ENCODE measurements at places on chromosomes 1 and 21.

GRCh38 chr1:236009857-236010256, 55.0 kb downstream of the NID1 start:
- DNase-seq, result no peak

DNA sequence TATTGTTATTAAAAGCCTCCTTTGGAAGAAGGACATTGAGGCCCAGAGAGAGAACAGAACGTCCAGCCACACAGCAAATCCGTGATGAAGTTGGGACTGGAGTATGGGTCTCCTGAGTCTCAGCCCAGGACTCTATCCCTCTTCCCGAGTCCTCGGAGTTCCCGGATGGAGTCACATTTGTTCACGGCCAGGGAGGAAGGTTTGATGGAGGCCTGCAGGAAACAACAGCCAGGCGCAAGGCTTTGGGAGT, 357 bp upstream of the TXLNA start:
- no peak for DNase-seq

- DNase-seq, result no peak
Measured at GRCh38 chr1:209417761-209418160, 165.8 kb upstream of the CAMK1G start.

DNA sequence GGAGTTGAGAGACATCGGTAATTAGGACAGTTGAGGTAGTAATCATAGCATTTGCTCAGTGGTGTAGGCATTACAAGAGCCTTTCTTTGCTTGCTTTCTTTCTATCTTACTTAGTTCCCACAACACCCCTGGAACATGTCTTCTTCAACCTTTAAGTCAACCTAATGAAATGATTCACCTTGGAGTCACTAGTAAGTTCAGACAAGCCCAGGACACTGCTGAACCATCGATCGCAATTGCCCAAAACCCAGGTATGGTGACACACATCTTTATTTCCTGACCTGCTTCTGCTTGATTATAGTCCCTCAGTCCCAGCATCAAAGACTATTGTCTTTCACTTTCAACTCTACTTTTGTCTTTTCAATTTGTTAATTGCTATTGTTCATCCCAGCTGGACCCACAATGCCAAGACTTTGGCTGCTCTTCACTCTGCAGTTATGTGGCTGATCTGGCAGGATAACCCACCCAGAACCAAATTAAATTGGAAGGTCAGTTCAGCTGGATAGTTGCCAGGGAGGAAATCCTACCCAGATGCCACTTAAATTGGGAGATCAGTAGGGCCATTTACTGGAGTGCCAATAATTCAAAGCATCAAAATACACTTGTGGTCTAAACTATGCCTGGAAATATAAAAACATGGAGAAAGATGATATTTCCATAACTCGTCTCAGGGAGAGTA, 272.9 kb downstream of the RWDD3 start:
- no peak for DNase-seq

DNA sequence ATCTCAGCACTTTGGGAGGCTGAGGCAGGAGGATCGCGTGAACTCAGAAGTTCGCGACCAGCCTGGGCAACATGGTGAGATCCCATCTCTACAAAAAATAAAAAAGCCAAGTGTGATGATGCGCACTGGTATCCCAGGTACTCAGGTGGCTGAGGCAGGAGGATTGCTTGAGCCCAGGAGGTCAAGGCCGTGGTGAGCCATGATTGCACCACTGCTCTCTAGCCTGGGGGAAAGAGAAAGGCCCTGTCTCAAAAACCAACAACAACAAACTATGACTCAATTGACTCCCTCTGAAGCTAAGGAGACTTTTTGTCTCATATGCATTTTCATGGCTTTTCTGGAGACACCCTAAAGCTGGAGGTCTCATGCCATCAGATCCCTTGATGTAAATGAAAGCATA, 118.8 kb downstream of the CCDC185 start:
- no peak for DNase-seq

GRCh38 chr1:38265293-38266196, 219.0 kb upstream of the POU3F1 start:
- DNase-seq, result no peak

- no peak for DNase-seq
Measured at GRCh38 chr1:18951818-18952391, 4.6 kb downstream of the IFFO2 start.

DNA sequence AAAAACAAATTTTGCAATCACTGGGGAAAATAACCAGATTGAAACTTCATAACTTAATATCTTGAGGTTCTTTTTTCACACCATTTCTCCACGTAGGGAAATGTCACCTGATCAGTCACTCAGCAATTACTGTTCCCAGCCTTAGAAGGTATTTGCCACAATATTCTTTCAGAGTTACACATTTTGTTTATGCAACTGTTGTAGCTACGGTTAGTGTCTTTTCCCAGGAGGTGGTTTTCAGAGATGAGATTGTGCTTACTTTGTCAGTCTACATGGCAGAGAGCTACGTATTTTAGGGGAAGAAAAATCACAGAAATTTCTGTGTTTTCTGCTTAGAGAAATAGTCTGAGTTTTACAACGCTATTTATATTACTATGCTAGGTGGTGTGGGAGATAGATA, 792.8 kb upstream of the B3GALT2 start:
- DNase-seq, result no peak

GRCh38 chr1:16144325-16145029, 11.4 kb downstream of the EPHA2 start:
- no peak for DNase-seq

GRCh38 chr1:183231545-183231944, 45.5 kb downstream of the LAMC2 start:
- DNase-seq, result no peak

DNA sequence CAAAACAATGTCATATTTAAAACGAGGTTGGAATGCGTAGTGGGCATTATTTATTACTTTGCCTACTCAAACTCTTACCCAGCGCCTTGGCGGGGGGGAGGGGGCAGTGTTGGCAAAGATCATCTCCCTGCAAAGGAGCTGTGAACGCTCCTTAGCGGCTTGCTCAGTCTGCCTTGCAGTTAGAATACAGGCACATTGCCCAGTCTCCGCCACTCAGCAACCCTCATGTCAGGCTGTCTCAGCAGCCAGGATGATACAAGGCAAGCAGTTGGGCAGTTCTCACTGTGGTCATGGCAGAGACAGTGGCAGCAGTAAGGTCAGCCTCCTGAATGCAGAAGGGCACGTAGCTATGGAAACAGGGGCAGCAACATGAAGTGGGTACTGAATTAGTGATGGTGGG, 170.4 kb upstream of the KCNK2 start:
- no peak for DNase-seq

DNA sequence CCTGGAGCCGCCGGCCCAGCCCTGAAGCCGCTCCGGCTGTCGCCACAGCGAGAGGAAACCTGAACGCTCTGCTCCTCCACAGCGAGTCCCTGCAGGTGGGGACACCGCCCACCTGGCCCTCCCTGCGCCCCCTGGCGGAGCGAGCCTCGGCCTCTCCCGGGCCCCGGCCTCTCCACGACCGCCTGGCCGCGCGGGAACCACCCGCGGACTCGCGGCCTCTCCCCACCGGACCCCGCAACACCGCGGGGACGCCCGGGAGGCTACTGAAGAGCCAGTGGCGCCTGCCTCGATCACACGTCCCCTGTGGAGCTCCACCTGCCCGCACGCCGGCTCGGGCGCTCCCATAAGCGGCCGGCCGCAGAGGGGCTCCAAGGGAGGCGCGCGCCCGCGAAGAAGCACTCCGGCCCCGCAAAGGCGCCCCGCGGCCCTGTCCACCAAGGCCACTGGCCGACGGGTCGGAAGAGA, 109.6 kb downstream of the KCNN3 start:
- no peak for DNase-seq

DNA sequence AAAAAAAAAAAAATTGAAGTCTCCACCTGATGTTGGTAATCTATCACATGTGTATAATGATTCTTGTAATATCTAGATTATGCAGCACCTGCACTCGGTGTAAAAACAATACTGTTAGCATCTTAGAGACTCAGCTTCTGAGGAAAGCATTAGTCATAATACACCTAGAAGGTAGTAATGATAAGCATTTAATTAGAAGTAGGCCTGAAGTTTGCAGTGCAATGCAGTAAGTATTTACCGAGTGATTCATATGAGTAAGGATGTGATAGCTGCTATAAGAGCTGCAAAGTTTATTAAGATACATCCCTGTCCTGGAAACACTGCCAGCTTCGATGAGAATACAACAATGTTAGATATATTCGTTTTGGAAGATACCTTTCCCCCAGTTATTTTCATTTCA, 196.4 kb downstream of the GREM2 start:
- DNase-seq, result no peak

DNA sequence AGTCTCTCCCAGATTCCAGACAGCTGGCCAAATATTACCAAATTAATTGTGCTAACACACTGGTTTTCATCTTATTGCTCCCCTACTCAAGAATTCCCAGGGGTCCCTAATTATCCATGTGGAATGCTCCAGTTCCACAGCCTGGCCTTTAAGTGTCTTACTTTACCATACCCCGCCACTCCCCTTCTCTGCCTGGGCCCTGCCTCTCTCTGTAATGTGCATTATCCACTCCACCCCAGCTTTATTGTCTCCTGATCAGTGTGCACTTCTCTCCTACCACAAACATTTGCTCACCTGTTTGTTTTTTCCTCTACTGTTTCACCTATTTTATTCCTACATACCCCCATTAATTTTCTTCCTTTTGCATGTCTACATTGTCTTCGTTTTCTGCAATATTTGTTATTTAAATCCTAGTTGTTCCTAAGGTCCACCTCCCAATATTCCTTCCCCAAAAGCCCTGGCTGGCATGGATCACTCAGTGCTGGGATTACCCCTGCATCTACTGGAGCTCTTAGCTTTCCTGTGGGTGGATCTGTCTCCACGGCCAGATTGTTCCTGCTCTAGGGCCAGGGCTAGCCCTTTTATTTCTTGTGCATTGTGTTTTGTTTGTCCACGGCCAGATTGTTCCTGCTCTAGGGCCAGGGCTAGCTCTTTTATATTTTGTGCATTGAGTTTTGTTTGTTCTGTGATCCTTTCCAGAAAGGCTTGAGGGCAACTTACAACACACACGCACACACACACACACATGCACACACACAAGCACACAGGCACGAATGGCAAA, 33.4 kb upstream of the ATP1B1 start:
- no peak for DNase-seq

- no peak for DNase-seq
Measured at GRCh38 chr1:203558064-203558760, 64.3 kb downstream of the OPTC start.

GRCh38 chr1:48610628-48611542, 138.9 kb upstream of the SPATA6 start:
- peak; percentile 54 for DNase-seq

GRCh38 chr21:44737706-44738354, 26.5 kb upstream of the TSPEAR start:
- no peak for DNase-seq

DNA sequence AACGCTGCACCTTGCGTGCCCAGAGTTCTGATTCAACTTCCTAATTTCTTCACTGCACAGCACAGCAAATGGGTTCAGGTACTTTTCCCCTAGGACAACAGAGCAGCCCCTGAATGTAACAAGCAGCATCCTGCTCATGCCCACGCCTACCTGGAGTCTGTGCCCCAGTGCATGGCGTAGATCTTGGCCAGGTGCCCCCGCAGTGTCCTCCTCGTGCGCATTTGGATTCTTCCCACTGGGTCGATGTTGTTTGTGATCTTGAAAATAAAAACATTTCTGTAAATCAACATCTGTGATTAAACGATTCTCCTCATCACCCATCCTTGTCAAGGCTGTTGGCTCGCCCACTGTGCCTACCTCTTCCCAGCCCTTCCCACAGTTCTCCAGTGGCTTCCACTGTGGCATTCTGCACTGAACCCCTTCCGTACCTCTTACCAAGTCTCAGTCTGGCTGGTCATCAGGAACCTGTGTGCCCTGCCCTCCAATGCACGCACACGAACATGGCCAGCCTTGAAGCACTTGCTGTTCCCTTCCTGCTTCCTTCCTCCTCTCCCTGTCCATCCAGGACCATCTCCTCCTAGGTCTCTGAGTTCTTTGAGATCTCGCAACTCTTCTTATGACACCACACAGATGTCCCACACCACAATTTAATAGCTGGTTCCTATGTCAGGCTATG, 37.5 kb upstream of the NADK start:
- no peak for DNase-seq

DNA sequence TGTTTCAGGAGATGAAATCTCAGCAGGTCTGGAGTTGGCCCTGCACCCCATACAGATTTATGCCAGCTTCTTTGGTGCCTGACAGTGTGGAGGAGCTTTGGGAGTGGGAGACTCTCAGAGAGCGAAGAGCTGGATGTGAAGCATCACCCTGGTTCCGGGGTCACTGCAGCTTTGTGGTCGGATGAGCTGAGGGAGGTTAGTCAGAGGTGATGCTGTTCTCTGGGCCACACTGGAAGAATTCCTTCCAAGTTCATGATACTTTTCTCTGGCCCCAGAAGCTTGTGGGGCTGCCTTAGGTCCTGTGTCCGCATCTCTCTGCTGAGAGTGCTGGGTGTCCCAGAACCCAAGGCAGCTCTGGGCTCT, 467.8 kb downstream of the CAMTA1 start:
- DNase-seq, result no peak

GRCh38 chr1:165925498-165926079, 98.2 kb downstream of the UCK2 start:
- DNase-seq, result no peak

DNA sequence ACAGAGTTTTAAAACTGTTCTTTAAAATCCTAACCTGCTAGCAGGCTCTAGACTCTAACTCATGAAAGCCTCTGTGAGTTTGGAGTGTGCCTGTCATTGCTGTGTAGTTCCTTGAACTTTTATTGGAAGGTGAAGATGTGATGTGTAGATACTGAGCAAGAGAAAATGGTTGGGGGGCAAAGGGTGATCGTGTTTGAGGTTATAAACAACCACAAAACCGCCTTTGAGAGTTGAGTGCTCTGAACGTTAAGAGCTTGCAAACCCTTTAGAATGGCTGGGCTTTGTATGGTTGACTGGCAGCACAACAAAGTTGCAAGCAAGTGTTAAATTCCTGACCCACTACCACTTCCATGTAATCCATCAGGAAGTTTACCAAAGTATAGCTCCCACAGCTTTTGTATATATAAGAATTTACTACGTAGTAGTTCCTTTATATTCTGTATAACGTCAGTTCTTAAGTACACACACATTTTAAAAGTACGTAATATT, 19.6 kb downstream of the BACE2 start:
- DNase-seq, result no peak

DNA sequence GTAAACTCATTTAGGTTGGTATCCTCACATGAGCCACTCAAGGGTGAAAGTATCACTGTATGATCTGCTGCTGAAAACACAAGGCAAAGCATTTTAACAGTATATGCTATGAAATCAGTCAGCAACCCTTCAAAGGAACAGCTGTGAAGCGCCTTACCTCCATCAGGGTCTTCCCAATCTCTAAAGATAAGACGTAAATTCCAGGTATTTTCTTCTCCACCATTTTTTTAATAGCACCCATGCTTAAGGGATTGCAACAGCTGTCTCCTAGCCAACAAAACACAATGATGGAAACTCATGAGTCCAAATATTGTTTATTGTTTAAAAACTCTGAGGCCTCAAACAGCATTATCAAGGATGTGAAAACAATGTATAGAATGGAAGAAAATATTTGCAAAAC, 4.8 kb downstream of the PPT1 start:
- no peak for DNase-seq

GRCh38 chr1:11198257-11198656, 9.1 kb downstream of the ANGPTL7 start:
- DNase-seq, result no peak

Measured in C1 segment of cervical spinal cord (tissue), 14 donors.